NCI-H460 (cell line): ENCODE measurements at places on chromosomes 4 and X.

GRCh38 chr4:20831746-20832145, 131.5 kb downstream of the PACRGL start:
- no peak for DNase-seq

DNA sequence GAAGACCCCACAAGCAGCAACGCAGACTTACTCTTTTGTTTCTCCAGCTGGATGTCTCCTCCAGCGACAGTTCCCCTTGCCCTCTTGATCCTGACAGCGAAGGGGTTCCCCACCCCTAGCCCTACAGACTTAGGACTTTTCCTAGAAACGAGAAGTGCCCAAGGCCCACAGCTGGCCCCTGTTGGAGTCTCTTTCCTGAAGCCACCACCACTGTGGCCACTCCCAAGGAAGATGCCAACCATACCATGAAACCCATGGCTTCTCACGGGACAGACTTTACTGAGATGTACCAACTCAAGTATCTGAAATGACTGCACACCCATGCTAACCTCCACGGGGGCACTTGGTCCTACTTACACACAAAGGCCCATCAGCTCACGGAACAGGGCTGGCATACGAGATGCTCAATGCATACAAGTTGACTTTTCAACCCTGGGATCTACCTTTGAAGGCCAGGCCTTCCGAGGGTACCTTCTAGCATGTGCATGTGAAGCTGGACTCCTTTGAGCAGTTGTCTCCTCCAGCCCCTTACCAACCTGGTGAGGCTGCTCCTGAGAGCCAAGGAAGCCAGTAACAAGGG, 924 bp upstream of the IRAK1 start:
- DNase-seq, result no peak

DNA sequence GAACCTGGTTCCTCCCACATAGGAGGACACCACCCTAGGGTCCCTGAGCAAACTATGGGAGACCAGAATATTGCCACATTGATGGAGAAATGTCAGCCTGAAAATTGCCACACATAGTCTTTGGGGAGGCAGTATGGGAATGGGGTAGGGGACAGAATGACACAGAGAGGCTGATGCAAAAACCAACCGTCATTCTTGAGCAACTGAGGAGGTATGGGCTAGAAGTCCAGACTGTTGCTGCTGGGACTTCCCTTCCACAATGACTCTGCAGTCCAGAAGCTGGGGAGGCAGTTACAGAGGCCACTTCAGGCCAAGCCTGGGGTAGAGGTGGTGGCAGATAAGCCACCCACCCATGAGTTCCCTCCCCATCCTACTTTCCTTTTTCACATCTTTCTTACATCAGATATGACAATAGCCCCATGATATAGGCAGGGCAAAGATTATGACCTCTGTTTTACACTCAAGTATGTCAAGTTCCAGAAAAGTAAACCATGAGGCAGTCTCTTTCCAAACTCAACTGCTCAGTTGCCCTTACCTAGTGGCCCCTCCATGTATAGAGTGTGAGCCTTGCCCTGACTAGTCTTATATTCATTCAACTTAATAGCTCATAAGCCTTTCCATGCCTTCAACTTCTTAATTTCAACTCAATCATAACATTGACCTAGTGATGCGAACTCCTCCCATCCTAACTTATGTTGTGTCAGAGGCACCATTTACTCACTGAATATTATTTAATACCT, 41.7 kb downstream of the VSIG4 start:
- DNase-seq, result no peak

- DNase-seq, result no peak
These were observed 15.1 kb upstream of the CAMK2D start for GRCh38 chr4:113776679-113777078.

DNA sequence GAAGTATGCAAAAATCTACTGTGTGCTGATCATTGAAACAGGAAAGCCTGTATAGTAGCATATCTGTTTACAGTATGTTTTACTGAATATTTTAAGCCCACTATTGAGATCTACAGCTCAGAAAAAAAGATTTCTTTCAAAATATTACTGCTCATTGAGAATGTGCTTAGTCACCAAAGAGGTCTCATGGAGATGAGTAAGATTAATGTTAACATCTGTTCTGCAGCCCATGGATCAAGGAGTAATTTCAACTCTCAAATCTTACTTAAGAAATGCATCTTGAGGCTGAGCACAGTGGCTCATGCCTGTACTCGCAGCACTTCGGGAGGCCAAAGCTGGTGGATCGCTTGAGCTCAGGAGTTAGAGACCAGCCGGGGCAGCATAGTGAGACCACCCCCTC, 3.3 kb downstream of the RNF4 start:
- DNase-seq, result no peak

DNA sequence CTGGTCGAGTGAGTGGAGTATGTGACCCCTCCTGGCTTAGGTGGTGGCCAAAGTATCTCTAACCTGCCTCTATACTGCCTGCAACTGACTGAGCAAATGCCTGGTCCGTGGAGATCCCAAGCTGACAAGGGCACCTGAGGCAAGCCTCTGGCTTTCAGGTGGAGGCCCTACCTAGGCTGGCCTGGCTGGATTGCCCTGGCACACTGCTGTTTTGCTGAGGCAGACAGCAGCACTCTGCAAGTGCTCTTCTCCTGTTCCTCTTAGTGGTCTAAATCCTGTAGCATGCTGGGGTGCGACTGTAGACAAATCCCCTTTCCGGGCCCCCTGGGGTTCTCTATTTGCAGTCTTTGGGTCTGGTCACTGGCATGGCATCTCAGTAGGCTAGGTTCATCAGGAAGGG, 44.8 kb downstream of the PNMA5 start:
- DNase-seq, result no peak

GRCh38 chrX:21666679-21667078, 8.5 kb upstream of the KLHL34 start:
- no peak for DNase-seq

DNA sequence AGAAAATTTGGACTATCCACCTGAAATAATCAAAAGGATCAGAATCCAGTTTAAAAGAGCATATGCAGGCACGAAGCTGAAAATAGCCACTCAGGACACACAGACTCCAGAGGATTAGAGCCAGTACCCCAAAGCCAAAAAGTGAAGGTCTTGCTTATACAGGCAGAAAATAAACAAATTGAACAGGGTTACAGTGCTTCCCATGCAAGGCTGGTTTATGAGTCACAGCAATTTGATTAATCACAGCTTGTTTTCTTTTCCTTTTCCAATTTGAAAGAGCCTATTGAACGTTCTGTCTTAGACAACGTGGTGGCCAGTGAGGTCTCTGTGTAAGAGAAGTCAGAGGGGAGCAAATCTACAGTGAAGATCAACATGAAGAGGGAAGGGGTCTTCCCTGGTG, 10.2 kb downstream of the HGFAC start:
- no peak for DNase-seq

DNA sequence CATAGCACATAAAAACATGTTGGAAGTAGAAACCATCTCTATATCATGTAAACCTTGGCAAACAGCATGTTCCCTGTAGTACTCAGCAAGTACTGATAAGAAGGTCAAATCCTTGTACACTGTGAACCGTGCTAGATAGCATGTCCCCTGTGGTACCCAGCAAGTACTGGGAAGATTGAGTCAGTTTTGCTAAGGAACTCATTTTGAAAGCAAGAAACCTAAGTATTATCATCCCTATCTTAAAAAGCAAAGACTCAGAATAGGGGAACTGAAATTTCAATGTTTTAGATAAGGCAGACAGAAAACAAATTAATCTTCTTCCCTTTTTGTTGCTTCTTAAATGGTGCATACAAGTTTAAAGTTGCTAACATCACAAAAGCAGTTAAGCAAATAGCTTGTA, 180.2 kb downstream of the RBM46 start:
- DNase-seq, result no peak

- no peak for DNase-seq
These were observed 107.6 kb downstream of the DCTD start for GRCh38 chr4:182809417-182810102.

- DNase-seq, result no peak
These were observed 571.5 kb downstream of the KCNIP4 start for GRCh38 chr4:21377046-21377445.

- DNase-seq, result no peak
These were observed 1126.6 kb downstream of the FAT4 start for GRCh38 chr4:126441173-126442035.

- DNase-seq, result no peak
These were observed 23.3 kb downstream of the TRMT2B start for GRCh38 chrX:101028562-101028961.

DNA sequence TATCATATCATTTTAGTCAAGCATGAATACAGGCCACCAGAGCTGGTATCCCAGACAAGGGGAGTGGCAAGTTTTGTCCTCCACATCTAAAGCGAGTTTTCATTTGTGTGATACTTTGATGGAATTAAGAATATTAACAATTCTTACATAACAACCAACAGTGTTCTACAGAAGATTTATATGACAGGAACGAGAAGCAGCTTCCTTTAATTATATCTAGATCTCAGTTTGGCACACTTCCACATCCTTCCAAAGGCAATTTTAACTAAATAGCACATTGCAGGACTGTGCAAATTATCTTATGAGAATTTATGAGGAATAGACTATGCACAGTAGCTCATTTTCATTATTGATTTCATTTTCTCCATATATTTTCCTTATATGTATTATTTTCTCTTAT, 121.2 kb upstream of the GUCY1A1 start:
- no peak for DNase-seq

GRCh38 chrX:13965531-13965930, 64.2 kb downstream of the GEMIN8 start:
- no peak for DNase-seq

- DNase-seq, result no peak
These were observed 105.9 kb upstream of the SLC7A11 start for GRCh38 chr4:138348055-138348454.

- peak; percentile 34 for DNase-seq
These were observed 87.7 kb downstream of the SHROOM2 start for GRCh38 chrX:9873952-9874351.

DNA sequence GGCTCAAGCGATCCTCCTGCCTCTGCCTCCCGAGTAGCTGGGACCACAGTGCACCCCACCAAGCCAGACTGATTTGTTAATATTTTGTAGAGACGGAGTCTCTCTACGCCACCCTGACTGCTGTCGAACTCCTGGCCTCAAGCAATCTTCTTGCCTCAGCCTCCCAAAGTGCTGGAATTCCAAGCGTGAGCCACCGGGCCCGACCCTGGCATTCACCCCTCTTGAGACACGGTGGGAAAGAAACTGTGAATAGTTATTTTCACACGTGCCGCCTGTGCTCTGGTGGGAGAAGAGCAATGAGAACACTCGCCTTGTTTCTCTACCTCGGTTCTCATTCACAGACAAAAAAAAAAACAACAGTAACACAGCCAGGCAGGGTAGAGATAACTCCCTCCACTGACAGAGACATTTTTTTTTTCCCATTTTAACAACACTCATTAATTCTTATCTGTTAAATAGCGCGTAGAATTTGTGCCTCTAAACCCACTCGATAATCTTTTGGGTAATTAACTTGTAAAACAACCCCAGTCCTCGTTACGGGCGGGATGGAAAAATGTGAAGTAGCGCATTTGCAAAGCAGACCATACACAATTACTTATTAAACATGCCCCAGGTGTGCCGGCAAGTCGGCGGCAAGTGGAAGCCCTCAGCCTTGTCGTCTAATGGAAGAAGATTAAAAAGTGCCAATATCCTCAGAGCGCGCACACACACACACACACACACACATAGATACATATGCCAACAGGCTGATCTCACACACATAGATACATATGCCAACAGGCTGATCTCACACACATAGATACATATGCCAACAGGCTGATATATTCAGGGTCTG, 103.3 kb downstream of the DHRSX start:
- no peak for DNase-seq

- peak; percentile 57 for DNase-seq
These were observed 36.1 kb upstream of the IQSEC2 start for GRCh38 chrX:53317365-53318069.

DNA sequence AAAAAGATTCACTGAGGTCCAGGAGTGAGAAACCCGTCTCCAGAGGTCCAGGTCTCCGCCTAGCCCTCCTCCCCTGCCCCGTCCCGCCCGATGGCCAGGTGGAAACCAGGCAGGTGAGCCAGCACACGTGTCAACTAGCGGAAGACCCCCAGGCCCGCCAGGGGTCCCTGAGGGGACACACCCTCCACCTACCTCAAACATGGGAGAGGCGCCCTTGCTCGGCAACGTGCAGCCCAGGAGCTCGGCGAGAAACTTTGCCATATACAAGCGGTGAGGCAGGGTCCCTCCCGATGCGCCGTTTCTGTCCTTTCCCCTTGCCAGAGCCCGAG, 330.0 kb downstream of the HNRNPD start:
- DNase-seq, result no peak

DNA sequence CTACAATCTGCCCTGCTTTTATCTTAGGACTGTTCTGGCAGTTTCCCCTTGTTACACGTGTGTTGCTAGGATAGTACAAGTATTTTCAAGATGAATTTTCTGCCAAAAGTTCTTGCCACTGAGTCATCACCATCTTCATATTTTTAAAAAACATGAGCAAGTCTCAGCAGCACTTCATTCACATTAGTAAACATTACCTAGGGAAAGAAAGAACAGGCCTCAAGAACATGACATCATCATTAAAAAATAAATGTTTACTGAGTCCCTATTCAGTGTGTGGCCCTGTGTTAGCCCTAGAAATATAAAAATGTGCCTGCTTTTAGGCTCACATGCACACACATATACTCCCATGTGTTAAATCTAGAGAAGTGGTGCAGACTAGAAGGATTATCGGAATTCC, 18.7 kb upstream of the GPC3 start:
- no peak for DNase-seq

DNA sequence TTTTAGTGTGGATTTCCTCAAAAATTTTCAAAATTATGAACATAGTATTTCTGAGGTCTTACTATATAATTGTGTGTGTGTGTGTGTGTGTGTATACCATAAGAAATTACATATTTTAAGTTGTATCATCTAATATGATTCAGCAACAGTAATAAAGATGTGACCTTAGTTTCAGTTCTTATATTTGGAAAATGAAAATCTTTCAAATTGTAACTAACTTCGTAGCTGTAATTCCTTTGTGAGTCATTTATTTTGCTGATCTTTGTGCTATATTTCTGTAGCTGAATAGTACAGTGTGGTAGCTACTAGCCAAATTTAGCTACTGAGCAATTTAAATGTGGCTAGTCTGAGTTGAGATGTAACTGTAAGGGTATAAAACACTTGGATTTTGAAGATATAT, 116.4 kb downstream of the RAP1GDS1 start:
- no peak for DNase-seq

DNA sequence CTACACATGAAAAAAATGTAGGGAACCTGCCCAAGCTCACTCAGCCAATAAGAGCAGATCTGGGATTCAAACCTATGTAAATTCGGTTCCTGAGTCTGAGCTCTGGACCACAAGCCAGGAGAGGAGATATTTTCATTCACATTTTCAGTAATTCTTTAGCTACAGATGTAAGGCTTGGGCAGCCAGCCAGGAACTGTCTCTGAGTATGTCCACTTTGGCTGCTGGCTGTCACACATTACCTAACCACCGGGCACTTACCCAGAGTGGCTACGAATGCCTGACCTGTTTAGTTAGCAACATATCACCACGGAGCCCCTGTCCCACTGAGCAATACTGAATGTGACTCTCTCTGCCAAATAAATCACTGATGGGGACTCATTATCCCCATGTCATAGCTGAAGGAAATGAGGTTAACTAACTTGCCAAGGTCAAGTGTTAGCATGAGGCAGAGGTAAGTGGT, 15.3 kb downstream of the USP46 start:
- no peak for DNase-seq
